GM18507 (cell line): ENCODE measurements at places on chromosomes 1 and 21.

- DNase-seq, result no peak
Measured at GRCh38 chr1:48846441-48846840, 69.8 kb upstream of the BEND5 start.

- no peak for DNase-seq
Measured at GRCh38 chr1:194280463-194280862, 1094.0 kb upstream of the B3GALT2 start.

DNA sequence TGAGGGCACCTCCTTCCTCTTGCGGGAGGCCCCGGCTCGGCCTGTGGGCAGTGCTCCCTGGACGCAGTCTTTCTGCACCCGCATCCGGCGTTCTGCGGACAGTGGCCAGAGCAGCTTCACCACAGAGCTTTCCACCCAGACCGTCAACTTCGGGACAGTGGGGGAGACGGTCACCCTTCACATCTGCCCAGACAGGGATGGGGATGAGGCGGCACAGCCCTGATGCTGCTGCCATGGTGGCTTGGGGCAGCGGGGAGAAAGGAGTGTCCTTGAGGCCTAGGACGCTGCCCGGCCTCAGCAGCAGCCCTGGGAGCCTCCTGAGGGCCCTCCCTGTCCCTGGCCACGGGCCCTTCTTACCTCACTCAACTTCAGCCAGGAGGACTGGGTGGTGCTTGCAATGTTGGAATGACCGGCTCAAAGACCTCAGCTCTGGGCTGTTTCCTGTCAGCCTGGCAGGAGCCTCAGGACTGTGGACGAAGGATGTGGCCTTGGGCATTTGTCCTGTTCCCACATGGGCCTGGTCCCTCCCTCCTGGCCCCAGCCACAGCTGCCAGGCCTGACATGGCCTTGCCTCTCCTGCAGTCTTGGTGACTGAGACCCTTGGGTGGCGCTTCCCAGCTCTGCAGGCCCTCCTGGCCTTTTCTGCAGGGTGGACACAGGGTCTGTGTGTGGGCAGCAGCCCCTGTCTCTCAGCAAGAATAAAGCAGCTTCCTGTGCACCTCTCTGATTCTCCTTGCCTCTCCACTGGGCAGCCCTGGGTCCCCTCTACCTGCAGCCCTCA lies 45.9 kb downstream of the TRIM11 start:
- no peak for DNase-seq

GRCh38 chr1:68454534-68454933 lies 4.8 kb upstream of the RPE65 start:
- no peak for DNase-seq

DNA sequence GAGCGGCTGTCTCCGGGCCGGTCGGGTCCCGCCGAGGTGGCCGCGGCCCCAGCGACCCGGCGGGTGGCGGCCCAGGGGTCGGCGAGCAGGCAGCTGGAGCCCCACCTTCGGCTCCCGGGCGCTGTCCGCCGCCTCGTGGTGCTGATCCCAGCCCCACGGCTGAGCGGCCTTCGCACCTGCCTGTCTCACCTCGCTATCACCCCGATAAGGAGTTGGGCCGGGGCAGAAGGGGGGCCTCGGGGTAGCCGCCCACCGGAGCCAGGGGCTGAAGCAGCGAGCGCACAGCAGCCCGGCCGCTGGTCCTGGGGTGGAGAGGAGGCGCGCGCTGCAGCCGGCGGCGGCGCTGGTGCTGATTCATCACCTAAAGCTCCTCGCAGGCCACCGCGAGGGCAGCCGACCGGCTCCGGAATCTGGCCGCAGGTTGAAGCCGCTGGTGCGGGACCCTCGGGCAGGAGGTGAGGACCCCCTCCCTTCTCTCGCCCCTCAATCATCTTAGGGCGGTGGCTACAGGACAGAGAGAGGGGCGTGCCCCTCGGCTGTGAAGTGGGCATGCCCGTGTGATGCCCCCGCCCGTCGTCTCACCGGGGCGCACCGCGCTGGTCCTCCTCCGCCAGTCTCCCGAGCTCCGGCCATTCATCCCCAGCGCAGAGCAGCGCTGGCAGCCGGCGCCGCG lies 575 bp downstream of the TRIM67 start:
- DNase-seq, result no peak

DNA sequence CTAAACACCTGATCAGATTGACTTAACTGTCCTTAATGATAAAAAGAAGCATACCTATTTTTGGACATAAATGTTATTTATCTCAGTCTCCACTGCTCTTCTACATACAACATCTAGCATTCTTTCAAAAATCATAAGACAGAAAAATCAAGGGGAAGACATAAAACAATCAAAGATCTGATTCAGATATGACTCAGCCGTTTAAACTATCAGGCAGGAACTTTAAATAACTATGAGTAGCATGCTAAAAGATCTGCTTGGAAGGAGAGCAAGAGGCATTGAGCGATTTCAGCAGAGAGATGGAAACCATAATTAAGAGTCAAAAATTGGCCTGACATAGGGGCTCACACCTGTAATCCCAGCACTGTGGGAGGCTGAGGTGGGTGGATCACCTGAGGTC lies 27.2 kb upstream of the SLC22A15 start:
- no peak for DNase-seq

DNA sequence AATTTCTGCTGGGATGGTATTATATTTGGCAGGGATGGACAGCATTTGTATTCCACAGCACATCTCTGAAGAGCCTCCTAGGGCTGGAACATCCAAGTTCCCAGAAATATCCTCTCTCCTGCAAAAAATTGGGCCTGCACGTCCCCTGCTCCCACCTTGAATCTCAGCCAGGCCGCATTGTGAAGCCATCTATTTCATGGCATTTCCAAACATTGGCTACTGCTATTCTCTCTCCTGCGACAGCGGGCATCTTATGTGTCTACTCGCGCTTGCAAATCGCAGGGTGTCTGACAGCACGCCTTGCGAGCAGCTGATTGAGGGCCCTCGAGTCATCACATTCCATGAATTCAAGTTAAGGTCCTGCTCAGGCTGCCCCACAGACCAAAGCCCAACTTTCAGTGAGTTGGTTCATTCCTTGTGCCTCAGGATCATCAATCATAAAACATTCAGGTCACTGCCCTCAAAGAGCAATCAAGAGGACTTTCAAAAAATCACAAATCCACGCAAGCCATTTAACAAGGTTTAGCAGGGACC lies 15.8 kb downstream of the RGS8 start:
- DNase-seq, result no peak
